NCI-H1417 treated with DMSO at 0.1 percent for 48 hours (cell line): ENCODE measurements at places on chromosomes 11 and 22.
A peak's percentile ranks its signal among the peaks of the same experiment; 100 is the strongest.

DNA sequence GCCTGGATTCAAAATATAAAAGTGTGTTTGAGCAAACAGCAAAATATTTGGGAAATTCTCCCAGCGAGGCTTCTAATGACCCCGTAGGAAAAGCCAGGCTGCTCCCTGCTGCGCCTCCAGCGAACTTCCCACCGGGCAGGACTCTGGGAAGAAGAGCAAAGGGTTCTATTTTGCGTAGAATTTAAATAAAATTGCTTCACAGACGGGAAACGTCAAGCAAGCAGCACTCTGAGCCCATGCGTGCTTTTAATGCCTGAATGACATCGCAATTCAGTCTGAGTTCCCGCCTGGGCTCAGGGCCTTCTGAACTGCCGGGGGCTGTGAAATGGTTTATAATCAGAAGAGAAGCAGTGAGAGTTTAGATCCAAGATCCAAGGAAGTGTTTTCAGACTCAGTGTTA is 775.1 kb downstream of the BRD1 start:
- DNase-seq: no peak

GRCh38 chr11:109733245-109733644 is 311.3 kb downstream of the C11orf87 start:
- no peak for DNase-seq

DNA sequence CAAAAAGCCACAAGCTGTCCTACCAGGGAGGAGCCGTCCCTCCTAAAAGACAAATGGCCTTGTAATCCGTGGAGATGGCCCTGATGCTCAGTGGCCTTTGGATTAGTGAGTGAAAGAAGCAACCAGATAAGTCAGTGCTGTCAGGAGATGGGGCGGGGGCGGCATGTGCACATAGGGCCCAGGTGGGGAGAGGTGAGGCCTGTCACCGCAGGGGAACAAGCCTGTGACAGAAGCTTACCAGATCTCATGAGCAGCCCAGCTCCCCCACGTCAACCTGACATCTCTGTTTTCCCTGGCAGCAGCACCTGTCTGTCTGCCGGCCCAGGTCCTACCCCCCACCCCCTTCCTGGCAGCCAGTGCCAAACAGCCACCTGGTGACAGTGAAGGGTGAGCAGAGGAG is 162.6 kb downstream of the BUD13 start:
- peak; percentile 43 for DNase-seq

GRCh38 chr11:131677828-131678470 is 307.5 kb downstream of the NTM start:
- no peak for DNase-seq

DNA sequence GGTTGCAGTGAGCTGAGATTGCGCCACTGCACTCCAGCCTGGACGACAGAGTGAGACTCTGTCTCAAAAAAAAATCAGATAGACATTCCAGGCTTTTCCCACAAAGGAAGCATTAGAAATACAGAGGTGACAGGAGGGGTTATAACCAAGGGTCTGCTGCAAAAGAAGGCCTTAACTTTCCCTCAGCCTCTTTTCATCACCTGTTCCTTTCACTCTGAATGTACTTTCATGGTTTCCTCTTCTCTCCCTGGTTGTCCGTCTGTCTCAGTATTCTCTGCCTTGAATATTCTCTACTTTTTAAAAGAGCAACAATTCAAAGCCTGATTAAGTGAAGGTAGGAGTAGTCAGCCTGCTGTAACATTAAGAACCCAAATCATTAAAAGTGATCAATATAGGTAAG is 50.2 kb downstream of the CELF1 start:
- no peak for DNase-seq

DNA sequence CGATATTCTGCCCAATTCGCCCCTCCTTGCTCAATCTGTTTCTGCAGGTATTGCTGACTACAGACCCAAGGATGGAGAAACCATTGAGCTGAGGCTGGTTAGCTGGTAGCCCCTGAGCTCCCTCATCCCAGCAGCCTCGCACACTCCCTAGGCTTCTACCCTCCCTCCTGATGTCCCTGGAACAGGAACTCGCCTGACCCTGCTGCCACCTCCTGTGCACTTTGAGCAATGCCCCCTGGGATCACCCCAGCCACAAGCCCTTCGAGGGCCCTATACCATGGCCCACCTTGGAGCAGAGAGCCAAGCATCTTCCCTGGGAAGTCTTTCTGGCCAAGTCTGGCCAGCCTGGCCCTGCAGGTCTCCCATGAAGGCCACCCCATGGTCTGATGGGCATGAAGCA is 9.2 kb upstream of the SLC35E4 start:
- no peak for DNase-seq

- peak; percentile 22 for DNase-seq
Measured at GRCh38 chr22:25202290-25202921, 2.7 kb downstream of the CRYBB3 start.

DNA sequence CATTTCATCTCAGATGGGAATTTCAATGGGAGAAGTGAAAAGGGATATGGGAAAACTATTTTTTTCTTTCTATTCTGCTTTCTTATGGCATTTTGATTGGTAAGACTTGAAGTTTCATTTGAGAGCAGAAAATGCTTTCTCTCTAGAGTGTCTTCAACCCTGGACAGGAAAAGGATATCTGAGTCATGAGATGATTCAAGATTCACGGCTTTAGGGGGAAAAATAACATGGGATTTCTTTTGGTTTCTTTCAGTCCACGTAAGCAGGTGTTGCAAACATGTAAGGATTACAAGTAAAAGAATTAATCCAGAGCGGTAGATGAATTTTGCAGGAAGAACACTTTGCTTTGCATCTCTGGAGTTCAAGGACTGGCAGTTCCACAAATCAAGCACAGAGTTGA is 1001.0 kb upstream of the TENM4 start:
- no peak for DNase-seq

DNA sequence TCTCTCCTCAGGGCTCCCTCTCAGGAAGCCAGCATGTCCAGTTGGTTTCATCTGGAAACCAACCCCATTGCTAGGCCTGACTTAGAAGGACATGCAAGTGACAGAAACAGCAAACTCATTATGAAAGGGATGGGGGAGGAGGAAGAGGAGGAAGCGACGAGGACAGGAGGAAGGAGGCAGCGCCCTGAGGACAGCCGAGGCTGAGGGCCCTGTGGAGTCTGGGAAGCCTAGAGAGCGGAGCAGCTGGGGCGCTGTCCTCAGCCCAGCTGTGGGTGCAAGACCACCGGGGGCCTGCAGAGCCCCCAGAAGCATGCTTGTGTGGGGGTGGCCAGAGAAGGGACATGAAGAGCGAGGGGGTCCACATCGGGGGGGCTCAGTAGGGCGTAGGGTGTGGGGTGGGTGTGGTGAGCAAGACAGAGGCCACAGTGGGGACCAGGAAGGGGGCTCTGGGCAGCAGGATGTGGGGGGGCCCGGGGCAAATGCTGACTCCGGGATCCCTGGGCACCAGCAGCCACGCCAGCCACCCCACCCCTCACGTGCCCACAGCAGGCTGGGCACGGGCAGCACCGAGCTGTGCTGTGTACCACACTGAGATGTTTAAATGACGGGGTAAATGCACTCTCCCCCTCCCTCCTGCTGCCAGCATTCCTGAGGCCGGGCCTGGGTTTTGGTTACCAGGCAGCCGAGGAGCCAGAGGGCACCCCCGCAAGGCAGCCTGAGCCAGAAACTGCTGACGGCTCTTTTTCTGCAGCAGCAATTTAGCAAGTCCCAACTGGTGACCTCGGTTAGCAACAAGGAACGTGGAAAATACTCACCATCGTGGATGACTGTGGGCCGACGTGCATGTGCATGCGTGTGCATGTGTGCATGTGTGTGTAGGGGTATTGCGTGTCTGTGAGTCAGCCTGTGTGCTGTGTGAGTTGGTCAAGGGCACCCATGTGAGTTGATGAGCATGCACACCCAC is 82.7 kb upstream of the LINC01488 start:
- no peak for DNase-seq

GRCh38 chr11:9506489-9507276 is 45.9 kb downstream of the ZNF143 start:
- peak; percentile 16 for DNase-seq

GRCh38 chr11:66419825-66420224 is 1.0 kb upstream of the NPAS4 start:
- DNase-seq: no peak

DNA sequence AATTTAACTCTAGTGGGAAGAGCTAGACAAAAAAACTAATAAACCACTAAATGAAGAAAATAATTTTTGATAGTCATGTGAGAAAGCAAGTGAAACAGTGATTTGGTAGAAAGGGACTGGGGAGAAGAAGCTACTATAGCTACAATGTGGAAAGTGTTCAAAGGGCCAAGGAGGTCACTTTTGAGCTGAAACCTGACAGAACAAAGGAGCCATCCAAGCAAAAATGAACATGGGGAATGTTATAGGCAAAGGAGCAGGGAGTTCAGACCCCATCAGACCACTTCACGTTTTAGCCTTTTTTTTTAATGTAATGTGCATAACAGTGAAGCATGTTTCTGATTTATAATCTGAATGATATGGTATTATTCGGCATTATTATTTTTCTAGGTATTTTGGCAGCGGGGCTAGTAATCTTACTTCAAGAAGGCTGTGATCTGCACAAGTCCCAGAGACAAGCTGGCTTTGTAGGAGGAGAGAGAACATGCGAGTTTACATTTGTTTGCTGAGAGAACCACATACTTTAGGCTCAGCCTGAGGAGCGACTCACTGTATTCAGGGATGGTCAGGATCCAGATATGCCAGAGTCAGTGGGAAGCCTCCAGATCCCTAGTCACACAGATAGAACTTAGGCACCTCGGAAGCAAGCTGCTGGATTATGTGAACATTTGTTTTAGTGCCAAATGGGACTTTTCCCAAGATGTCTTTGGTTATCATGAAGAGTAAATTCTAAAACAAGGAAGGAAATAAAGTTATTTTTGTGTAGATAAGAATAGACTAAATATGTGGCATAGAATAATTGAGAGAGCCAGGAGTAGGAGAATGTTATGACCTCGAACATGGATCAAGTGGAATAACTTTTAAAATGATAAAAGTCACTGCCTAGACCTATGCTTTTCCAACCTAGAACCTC is 118.6 kb downstream of the TRIM44 start:
- no peak for DNase-seq

GRCh38 chr11:44626645-44627044 is 61.2 kb downstream of the CD82 start:
- DNase-seq: no peak

DNA sequence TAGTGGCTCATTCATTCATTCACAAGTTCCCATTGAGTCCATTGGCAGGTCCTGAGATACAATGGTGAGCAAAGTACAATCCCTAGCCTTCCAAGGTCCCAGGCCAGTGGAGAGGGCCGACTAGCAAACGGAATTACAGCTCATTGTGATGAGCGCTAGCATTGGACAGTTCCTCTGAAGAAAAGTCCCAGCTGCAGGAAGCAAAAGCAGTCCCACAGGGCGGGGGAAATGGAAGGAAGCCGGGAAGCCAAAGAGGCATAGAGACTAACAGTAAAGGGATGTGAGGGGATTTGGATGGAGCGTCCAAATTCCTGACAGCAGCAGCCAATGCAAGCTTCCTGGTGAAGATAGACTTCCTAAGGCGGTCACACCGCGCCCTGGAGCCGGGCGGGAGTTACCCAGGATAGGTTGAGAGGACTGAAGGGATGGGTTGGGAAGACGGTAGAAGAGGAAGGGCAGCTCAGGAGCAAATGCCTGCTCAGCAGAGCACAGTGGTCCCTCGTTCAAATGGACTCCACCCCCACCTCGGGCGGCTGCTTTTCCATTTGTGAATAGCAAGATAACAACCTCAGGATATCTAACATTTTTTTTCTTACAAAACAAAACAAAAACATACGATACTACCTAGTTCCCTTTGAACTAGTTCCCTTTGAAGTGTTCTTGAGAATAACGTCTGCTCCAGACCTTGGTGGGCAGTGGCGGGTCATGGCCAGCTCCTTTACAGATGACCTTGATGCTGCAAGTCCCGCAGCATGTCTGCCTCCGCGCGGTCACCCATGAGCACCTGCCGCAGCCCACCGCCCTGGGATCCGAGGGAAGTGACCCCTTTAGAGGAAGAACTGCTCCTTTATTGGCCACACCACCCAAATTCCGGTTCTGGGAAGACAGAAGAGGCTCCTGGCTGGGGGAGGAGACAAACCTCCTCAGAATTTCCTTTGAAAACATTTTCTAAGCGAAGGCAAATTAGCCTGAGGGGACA is 132.9 kb downstream of the RASSF10 start:
- DNase-seq: no peak

DNA sequence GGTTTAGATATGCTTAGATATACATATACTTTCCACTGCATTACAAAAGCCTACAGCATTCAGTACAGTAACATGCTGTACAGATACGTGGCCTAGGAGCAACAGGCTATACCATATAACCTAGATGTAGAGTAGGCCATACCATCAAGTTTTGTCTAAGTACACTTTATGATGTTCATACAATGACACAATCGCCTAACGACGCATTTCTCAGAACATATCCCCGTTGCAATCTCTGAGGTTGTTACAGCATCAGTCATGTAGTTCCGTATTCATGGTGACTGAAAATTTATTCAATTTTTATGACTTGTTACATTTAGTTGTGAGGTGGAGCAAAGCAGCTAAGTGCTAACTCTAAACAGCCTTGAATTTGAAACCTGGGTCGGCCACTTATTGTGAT is 6.7 kb downstream of the ZBTB44 start:
- no peak for DNase-seq

DNA sequence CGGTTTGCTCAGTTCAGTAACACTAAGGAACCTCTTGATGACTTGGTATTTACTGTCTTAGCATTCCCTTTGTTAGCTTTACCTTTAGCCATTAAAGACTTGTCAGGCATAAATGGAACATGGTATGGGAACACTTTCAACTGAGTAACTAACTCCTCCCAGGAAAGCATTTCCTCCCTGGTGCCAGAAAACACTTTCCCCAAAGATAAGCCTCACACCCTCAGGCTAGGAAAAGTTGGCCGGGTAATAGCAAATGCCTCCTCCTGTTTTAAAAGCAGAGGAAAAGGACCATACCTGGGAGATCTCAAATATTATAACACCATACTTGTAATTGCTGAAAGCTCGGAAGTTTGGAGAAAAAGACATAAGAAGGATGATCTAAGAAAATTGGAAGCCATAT is 12.0 kb downstream of the KCNJ11 start:
- no peak for DNase-seq

- DNase-seq: no peak
Measured at GRCh38 chr11:975827-976226, 50.2 kb downstream of the AP2A2 start.

GRCh38 chr11:32549611-32550187 is 33.9 kb upstream of the EIF3M start:
- no peak for DNase-seq

DNA sequence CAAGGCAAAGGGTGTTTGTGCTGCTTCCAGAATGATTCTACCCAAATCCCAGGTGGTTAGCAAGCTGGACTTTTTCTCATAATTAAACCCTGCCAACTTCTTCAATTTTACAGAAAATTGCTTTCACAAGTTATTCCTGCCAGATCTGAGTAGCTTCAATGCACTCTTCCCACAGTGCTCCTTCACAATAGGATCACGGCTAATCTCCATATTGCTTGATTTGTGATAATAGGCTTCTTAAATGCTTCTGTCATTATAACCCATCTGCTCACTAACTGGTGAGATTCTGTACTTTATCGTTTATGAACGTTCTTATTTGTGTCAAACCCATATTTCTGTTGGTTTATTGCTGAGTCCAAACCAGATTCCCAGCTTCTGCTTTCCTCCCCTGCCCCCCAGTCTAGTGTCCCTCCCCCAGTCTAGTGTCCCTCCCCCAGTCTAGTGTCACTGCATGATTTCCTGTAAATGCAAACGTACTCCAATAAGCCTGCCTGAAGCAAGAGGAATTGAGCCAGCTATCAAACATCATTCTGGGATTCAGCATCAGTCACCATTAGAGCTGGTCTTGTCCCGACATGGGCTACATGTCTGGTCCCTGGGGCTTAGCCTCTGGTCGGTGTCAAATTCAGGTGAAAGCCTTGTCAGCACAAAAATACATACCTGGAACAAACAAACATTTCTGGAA is 14.0 kb downstream of the MMP3 start:
- no peak for DNase-seq

GRCh38 chr22:45972889-45973253 is 4.1 kb downstream of the WNT7B start:
- no peak for DNase-seq
